ENCODE measurements at places on chromosomes 2 and 18.

- DNase-seq, result no peak
Measured at GRCh38 chr2:47259829-47260228, 104.7 kb upstream of the STPG4 start.

- DNase-seq, result no peak
Measured at GRCh38 chr2:72917138-72917876, at the start of gene EMX1. EMX1 (plus strand) TSS chr2:72917519; CDS start chr2:72917853, 334 bp downstream.

- DNase-seq, result no peak
Measured at GRCh38 chr18:35458271-35458670, 39.5 kb downstream of the INO80C start.

DNA sequence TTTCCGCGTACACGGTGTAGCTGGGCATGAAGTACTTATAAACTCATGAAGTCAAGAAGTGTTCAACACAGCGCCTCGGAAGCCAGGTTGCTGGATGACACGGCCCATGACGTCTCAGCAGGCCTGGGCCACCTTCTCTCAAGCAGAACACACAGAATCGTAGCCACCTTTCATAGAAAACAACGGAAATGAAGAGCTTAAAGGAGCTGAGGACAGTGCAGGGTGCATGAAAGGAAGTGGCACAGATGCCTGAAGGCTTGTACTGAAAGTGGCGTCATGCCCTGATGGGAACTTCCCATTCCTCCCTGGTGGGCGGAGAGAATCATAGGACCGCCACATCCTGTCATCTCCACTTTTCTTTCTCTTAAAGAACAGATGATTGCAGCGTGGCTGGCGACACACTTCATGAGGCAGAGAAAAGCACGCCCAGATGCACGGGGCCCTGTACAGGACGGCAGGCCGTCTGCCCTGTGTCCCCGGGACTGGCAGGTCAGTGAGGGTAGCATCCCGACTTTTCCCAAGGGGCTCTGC is 31.1 kb downstream of the HDAC4 start:
- DNase-seq, result no peak

GRCh38 chr18:3867864-3868311 is 417.9 kb downstream of the TGIF1 start:
- no peak for DNase-seq

- no peak for DNase-seq
Measured at GRCh38 chr2:240254337-240255164, 114.1 kb upstream of the OTOS start.

DNA sequence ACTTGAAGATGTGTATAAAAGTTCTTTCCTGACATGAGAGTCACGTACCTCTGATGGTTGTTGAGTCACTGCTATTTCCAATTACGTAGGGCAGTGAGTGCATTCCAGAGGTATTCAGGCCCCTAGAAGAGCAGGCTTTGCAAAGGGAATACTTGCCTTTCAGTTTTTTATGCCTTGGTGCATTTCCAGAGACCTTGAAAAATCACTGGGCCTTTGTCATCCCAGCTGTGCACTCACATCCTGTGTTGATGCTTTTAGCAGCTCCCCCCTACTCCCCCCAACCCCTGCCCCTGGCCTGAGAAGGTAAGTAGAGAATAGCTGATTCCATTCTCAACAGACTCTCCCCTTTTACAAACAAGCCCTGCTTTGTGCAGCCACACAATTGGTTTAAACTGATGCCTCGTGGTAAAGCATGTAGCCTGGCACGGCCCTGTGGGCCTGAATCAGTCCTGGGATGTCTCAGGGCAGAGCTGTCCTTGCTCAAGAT is 174.2 kb downstream of the PRPF40A start:
- peak; percentile 22 for DNase-seq

GRCh38 chr2:99514357-99514756 is 24.5 kb upstream of the REV1 start:
- no peak for DNase-seq

DNA sequence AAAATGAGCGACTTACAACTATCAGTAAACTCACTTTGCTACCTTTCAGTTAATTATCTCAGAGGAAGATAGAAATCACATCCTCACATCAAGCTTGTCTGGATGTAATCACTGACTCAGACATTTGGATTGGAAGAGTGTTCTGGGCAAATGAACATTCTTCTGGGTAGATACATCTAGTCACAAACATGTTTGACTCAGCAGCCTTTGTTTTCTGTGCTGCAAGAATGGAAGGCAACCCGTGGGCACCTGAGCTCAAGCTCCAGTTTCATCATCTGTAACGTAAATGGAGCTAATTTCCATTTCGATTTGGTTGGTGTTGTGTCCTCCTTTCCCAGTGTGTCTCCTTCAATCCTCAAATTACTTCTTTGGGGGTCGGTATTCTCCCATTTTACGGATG is 58.5 kb downstream of the ACAA2 start:
- DNase-seq, result no peak

DNA sequence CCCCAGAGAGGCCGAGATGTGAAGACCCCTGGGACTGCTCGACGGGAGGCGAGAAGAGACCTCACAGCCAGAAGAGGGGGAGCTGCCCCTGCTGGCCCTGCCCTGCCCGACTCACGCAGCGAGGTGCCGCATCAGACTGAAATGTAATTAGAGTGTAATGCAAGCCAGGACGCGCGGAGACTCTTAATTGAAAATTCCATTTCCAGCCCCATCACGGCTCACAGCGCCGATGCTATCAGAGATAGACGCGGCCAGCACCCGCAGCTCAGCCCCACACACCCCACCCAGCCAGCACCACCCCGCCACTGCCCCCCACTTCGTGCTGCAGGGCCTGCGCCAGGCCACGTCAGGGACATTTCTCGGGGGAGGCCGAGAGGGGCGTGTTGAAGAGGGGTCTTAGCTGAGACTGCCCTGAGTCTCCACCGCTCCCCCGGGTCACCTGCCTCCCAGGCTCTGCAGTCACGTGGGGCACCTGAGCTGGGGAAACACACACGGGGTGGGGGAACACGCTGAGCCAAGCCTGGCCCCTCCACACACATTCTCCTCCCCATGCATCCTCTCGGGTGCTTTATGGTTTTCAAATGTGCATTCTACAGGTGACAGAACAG is 78.1 kb downstream of the TEX51 start:
- no peak for DNase-seq

GRCh38 chr2:142974288-142975024 is 97.0 kb downstream of the KYNU start:
- DNase-seq, result no peak

- DNase-seq, result no peak
Measured at GRCh38 chr2:50611351-50611871, 420.5 kb downstream of the NRXN1 start.

DNA sequence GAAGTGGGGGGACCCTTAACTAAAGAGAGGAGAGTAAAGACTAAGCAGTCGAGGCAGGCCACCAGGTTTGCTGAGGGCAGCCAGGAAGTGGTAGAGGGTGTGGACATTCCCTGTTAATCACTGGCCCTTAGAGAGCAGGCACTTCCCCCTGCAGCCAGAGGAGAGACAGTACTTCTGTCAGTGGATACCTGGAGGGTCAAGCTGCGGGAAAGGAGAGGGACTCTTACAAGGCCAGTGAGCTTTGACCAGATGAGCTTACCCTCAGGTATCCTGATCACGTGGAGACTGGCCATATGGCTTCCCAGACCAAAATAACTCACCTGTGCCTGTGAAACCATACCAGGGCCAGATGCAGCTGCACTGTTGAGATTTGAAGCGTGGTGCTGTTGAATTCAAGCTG is 28.6 kb downstream of the ITGA6 start:
- no peak for DNase-seq

- peak; percentile 76 for DNase-seq
Measured at GRCh38 chr2:177392373-177393202, at the start of gene AGPS. AGPS (plus strand) TSS chr2:177392773; CDS start chr2:177392790, 17 bp downstream.

- DNase-seq, result no peak
Measured at GRCh38 chr2:80019571-80020460, 284.7 kb downstream of the LRRTM1 start.

GRCh38 chr2:222561817-222562645 is 93.9 kb downstream of the FARSB start:
- DNase-seq, result no peak

DNA sequence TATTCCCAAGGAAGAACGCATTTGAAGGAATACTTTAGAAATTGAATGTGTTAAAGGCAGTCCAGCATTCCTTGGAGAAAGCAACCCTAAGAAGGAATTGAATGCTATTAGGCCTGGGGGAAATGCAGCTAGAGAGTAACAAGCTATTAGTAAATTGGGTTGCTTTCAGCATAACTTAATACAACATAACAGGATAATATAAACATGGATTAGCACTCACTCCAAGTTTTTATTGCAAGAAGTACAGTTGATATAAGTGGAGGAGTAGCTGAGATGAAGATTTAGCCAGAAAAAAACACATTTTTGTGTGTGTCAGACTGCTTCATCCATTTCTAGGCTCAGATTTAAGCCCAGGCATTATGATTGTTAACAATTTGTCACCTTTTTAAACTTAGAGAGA is 314.6 kb downstream of the MEIS1 start:
- no peak for DNase-seq

- no peak for DNase-seq
Measured at GRCh38 chr2:100137318-100137717, 5.1 kb downstream of the AFF3 start.

- no peak for DNase-seq
Measured at GRCh38 chr2:30361751-30362394, 85.2 kb upstream of the LCLAT1 start.

- DNase-seq, result no peak
Measured at GRCh38 chr2:158990397-158991214, 22.2 kb downstream of the TANC1 start.

DNA sequence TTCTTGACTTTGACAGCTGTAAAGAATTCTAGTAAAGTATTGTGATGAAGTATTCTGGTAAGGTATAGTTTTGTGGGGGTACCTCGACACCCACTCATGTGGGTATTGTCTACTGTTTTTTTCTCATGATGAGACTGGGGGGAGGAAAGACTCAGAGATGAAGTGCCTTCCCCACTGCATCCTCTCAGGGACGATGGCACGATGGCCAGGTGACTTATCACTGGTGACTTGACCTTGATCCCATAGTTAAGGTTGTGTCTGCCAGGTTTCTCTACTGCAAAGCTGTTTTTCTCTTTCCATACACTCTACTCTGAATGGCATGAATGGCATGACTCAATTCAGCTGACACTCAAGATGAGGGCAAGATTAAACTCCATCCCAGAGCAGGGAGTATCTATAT is 936 bp upstream of the CCDC68 start:
- DNase-seq, result no peak

DNA sequence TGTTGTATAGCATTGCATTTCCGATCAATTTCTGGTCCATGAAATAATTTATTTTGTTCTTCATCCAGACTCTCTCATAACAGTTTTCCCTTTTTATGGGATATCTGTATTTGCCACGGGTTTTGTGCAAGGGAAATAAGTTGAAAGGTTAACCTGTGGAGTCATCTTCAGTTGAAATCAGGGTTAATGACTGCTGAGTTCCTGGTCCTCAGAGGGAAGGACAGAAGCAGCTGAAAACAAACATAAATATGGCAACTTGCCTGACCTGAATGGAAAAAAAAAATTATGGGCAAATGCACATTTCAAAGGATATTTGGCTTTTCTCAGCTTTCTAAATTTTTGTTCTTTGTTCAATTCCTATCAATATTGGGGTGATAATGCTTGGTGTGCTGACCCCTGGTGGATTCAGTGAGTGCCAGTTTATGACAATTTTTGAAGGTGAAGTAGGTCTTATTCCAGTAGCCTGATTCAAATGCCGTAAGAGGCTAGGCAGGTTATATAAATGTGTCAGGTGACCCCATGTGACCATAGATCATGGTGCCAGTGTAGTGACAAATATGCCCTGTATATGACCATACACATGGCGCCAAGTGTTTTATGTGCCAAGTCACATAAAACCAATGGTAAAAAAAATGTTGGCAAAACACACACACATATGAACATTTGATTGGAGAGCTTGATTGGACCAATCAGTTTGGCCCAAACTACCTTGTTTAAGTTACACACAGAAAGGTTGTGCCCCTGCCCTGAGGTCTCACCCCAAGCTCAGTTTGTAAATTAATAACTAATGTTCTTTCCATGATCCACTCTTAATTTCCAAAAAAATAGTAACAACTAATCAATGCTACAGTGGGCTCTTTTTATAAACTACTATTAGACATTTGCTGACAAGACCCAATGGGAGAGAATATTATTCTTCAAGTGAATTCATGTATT is 47.6 kb upstream of the FAM124B start:
- DNase-seq, result no peak

- DNase-seq, result no peak
Measured at GRCh38 chr2:113854970-113855740, 34.7 kb upstream of the ACTR3 start.

DNA sequence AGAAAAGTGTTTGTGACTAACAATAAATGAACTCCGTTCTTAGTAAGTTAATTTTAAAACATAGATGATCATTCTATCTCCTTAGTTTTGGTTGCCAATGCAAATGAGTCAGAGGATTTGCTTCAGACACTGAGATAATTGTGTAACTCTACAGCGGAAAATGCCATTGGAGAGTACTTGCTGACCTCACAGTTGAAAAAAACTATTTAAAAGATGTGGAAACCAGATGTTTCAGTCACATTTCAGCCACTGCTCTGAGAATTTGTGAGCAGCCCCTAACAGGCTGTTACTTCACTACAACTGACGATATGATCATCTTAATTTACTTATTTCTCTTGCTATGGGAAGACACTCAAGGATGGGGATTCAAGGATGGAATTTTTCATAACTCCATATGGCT is at the start of gene TNFAIP6:
Gene TNFAIP6, plus strand, starts transcription at position 234 of the 400 bp plus-strand sequence. Its CDS starts 75 bp downstream, at position 309.
- no peak for DNase-seq

- DNase-seq, result no peak
Measured at GRCh38 chr2:38945911-38946310, 56.2 kb downstream of the ARHGEF33 start.

GRCh38 chr2:12467303-12467702 is 249.4 kb upstream of the TRIB2 start:
- DNase-seq, result no peak

GRCh38 chr2:97900806-97901205 is 94.9 kb downstream of the TMEM131 start:
- DNase-seq, result no peak

- DNase-seq, result no peak
Measured at GRCh38 chr2:46032996-46033395, 264.2 kb upstream of the EPAS1 start.

All from anterior cingulate cortex (tissue), 58 donors.